Stimulated activated CD4-positive, alpha-beta T cell treated with anti-CD3 and anti-CD28 coated beads, TNF-alpha, amount 100 ng/mL, for 1 hour (primary cell): ENCODE measurements at places on chromosomes 5 and 9.

- DNase-seq = no peak
These were observed 18.4 kb upstream of the QSOX2 start for GRCh38 chr9:136264031-136264430.

- no peak for DNase-seq
These were observed 260.4 kb downstream of the FANCC start for GRCh38 chr9:95057101-95057500.

DNA sequence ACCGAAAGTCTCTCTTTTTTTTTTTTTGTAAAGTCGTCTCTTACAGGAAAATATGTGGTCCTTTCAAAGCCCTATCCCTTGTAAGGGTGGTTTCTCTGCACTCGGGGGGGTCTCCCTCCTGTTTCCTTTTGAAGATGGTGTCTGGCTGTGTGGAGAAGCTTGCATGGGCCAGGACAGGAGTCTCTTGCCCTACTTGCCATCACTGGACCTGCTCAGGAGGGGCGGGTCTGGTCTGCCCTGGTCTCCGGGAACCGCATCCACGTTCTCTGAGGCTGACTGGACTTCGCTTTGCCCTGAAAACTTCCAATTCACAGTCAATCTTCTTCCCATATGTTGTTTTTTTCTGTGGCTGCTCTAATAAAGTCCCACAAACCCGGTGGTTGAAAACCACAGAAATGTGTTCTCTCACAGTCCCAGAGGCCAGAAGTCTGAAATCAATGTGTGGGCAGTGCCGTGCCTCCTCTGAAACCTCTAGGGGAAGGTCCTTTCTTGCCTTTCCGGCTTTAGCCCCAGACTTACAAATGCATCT is 92.9 kb upstream of the IER5L start:
- no peak for DNase-seq

DNA sequence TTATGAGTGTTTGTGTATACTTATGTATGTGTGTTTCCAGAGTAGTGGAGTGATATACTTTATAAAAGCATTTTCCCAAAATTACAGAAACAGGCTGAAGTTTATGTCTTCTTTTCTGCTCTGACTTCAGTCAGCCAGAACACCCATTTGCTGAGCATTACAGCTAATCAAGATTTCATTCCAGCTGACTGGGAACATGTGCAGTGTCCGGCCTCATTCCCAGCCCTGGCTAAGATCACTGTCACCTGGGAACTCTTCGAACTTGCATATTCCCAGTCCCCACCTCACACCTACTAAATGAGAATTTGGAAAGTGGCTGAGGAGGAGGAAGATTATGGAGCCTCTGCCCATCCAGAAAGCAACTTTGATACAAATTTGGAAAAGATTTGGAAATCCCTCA is 90.8 kb upstream of the PRRC1 start:
- no peak for DNase-seq

DNA sequence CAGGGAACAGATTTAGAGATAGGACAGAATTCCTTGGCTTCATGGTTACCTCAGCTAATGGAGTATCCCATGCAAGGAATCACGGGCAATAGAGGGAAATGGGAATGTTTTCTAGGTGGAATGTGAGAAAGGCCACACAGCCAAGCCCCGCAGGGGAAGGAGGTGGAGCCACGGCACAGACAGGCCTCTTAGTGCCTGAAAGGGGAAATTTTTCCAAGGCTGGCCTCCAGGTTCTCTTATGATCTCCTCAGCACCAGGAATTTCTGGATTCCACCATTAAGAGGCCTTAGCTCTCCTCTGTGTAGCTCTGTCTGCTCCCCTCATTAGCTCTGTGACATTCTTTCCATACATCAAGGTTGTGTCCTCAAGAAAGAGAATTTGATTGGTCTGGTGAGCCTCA is 124.7 kb downstream of the GALNT10 start:
- no peak for DNase-seq

DNA sequence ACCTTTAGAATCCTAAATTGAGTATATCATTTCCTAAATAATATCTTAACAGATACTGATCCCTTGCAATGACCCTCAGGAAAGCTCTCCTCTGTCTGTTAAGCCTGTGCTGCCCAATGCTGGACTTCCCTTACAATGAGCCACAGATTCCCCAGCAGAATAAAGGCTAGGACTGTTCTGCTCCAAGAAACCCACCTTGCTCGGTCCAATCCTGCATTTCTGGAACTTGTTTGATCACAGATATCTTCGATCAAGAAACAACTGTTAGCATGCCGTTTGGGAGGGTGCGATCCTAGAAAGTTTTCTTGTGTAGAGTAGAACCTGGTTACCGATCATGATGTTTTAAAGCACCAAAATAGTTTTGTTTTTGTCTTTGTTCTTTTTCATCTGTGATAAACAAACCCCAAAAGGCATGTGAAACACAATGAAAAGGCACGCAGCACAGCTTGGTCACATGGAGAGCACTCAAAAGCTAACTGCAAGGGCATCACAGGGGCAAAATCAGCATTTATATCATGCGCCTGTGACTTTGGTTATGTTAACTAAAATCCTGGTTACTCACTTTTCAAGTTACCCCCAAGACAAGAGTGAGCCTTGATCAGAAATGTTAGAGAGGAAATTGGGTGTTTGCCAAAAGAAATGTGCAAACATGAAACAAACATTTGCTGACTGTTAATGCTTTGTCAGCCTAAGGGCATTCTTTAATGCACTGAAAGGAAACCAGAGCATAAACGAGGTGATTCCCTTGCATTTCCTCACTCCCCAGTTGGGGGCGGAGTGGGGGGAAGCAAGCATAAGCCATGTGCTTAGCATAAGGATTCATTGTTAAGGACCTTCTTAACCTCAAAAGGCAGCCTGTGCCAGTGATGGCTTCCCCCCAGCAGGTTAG is 61.9 kb upstream of the ADAMTS16 start:
- no peak for DNase-seq

GRCh38 chr5:132546108-132546507 is 2.8 kb upstream of the IL5 start:
- DNase-seq = no peak

GRCh38 chr9:130018265-130018664 is 24.7 kb downstream of the FNBP1 start:
- no peak for DNase-seq

- no peak for DNase-seq
These were observed 50.8 kb downstream of the WDR36 start for GRCh38 chr5:111142932-111143331.

- DNase-seq = no peak
These were observed 37.5 kb downstream of the RBM27 start for GRCh38 chr5:146240951-146241350.

GRCh38 chr5:67289763-67290521 is 93.3 kb upstream of the CD180 start:
- no peak for DNase-seq

DNA sequence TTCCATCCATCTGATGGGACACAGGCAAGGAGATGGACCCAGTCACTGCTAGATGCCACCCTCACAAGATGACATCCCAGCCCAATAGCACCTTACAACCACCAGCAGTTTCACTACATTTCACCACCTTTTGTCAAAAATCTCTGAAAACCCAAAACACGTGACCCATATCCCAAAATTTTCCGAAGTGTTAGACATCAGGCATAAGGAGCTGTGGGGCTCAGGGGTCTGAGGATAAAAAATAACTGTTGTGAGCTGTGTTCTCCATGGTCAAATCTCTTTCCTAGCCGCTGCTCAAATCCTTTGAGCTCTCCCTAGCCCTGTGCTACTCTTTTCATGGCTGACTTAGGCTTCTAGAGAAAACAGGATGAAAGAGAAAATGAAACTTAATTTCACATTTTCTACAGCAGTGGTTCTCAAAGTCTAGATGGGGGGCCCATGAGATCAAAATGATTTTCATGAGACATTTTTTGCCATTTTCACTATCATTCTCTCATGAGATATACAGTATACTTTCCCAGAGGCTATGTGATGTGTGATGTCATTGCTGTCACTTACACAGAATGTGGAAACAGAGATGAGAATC is 40.7 kb downstream of the TIMD4 start:
- no peak for DNase-seq

GRCh38 chr5:34538026-34538672 is 118.0 kb upstream of the RAI14 start:
- DNase-seq = no peak

GRCh38 chr9:122122903-122123632 is 30.0 kb upstream of the TTLL11 start:
- peak; percentile 65 for DNase-seq

DNA sequence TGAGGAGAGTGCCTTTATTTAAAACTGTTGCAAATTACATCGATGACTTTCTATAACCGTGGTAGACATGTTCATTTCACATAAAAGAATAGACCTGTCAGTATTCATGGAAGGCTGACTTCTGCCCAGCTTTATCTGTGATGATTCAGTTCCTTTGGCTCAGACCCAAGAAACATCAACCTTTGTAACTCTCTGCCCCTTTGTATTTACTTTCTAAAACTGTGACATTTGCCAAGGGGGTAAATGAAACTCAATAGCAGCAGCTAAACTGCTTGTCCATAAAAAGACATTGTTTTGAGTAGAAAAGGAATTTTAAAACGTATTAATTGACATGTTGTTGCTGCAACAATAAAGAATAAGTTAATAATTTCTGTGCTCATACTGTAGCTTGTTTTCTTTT is 137.8 kb upstream of the ANKH start:
- DNase-seq = no peak

GRCh38 chr9:74570879-74571512 is 73.9 kb downstream of the RORB start:
- DNase-seq = no peak

DNA sequence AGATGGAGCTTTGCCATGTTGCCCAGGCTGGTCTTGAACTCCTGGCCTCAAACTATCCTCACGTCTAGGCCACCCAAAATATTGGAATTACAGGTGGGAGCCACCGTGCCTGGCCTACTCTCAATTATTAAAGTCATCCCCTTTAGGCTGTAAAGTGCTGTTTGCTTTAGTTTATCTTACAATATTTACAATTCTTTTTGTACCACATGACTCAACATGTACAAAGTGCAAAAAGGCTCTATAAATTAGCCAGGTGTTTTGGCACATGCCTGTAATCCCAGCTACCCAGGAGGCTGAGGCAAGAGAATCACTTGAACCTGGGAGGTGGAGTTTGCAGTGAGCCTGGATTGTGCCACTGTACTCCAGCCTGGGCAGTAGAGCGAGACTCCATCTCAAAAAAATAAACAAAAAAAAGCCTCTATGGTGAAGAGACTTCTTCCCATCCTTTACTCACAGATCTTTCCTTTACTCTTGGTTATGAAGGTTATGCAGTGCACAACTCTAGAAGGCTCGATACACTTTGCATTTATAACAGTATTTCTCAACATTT is 28.5 kb upstream of the MLLT3 start:
- DNase-seq = no peak

DNA sequence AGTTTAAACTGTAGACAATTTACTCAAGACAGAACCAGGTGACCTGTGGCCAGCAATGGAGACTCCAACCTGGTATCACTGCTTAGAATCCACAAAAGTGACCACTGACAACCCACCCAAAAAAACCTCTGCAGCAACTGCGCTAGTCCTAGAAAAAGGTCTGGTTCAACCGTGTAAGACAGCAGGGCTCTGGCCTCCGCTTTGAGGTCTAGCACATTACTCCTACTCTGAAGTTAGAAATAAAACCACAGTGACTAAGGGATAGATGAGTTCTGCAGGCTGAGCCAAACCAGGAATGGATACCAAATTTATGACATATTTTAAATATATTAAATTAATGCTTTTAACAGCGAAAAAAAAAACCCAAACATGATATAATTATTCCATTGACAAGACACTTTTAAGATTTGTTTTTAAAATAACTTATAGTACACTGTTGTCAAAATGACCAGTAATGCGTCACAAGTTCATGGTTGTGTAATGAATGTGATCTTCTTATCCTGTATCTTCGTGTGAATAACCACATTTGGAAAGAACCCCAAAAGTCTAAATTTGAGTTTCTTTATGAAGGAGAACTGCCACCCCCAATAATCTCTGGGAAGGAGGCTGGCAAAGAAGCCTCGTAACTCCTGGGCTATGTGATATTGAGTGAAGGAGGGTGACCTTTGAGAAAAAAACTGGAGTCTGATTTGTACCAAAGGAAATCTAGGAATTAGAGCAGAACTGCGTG is 101.9 kb upstream of the SLC44A1 start:
- DNase-seq = no peak

DNA sequence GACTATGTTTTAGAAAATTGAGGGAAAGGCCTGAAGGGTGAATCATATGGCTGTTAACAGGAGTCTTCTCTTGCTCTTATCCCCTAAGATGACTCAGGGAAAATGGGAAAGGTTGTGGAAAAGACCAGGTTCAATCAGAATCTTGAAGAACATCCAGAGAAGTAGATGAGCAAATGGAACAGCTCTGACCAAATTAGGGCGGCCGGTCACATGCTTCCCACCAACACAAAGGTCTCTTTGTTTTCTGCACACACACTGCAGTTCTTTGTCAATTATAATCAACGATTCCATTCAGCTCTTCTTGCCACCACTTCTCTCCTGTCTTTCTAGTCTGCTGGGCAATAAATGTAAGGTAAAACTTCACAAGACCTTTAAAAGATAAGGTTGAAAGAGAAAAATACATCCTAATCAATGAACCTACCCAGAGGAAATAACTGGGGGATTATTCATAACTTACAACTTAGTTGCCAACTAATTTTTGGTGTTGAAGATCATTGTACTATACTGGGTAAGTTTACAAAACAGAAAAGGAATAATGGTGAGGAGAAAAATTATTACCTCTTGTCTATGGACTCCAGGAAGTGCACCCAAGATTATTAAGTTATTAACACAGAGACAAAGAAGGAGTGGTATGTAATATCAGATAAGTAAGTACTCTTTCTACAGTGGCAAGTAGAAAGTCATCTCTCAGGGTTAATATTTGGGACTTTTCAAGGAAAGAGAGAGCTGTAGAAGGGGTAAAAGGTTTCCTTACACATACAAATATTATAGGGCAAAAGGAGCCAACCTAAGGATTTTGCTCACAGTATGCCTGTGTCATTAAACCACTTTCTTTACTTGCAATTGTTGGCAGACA is 441.9 kb upstream of the PIK3R1 start:
- DNase-seq = no peak

GRCh38 chr5:1918488-1919208 is 35.9 kb upstream of the IRX4 start:
- no peak for DNase-seq

GRCh38 chr5:18487928-18488480 is 853.7 kb downstream of the TAF11L14 start:
- no peak for DNase-seq

DNA sequence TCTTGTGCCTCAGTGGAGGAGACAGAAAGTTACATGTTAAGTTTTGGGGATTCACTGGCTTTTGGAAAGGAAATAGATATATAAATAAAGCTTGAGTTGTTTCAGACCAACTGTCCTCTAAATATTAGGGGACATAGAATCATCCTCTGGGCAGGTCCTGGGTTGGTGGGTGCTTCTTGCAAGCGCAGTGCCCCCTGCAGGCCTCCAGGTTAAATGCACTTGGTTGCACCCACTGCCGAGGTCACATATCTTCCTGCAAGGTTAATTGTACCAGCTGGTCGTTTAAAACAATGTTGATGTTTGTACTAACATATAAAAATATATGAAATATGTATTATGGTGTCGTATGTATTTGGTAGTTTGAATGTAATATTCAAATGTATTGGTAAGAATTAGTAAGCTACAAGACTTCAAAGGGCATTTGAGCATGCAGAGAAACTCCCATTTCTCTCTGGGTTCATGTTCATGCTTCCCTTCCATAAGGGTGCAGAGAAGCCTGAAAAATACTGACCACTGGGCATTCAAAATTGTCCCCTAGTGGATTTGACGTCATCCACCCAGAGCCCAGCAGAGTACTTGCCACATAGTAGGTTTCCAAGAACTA is 87.0 kb downstream of the ZNF618 start:
- DNase-seq = no peak
